Activated effector memory CD4-positive, alpha-beta T cell treated with anti-CD3 and anti-CD28 coated beads, Interleukin-2, amount 50 U/mL, for 16 hours (primary cell): ENCODE measurements at places on chromosomes 1 and 21.

- no peak for DNase-seq
Observed at GRCh38 chr1:158818560-158818959, 12.6 kb upstream of the MNDA start.

DNA sequence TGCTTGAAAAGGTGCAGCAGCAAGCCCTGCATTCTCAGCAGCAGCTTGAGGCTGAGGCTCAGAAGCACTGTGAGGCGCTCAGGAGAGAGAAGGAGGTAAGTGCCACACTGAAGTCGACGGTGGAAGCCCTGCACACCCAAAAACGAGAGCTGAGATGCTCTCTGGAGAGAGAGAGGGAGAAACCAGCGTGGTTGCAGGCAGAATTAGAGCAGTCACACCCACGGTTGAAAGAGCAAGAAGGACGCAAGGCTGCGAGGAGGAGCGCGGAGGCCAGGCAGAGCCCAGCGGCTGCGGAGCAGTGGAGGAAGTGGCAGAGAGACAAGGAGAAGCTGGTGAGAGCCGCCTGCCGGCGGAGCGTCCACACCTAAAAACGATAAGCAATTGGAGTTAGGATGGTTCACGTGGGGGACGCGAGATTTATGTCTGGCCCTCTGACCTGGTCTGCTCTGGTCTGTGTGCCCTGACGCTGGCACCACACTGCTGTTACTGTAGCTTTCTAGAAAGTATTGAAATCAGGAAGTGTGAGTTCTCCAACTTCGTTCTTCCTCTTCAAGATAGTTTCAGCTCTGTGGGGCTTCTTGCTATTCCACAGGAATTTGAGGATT is 26.7 kb upstream of the DIP2A start:
- DNase-seq = no peak

DNA sequence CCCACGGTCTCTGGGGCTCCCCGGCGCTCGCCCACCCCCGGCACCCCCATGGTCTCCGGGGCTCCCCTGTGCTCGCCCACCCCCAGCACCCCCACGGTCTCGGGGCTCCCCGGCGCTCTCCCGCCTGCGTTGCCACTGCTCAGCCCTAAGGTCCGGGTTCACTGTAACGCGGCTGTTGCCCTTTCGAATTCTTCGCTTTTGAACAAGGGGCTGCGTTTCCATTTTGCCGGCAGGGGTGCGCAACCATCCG is 5.2 kb upstream of the FTCD start:
- no peak for DNase-seq

- no peak for DNase-seq
Observed at GRCh38 chr21:38476385-38476784, 21.9 kb downstream of the ERG start.

DNA sequence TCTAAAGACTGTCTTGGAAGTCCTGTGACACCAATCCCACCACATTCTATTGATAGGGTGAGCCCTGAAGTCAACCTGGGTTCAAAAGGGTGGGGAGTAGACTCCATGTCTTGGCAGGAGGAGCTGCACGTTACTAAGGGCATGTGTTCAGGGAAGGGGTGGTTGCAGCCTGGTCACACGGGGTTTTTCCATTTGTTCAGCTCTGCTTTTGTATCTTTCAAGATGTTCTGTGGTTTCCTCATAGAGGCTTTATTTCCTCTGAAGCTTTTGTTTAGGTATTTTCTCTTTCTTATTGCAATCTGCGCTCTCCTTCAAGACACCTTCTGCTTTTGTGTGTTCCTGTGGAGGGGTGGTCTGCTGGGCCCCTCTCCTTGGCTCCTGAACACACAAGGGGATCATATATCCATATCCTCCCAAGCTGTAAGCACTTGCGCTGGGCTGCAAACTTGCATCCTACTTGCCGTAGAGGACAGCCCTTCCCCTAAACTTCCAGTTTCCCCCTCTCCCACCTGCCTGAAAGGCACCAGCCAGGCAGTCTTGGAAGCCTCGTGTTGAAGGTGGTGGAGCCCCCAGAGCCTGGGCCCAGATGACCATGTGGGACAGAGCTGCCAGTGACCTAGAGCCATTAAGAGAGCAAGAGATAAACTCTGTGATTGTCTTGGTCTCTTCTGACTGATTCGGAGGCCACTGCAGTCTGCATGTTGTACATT is 62.5 kb upstream of the TRAPPC10 start:
- no peak for DNase-seq

DNA sequence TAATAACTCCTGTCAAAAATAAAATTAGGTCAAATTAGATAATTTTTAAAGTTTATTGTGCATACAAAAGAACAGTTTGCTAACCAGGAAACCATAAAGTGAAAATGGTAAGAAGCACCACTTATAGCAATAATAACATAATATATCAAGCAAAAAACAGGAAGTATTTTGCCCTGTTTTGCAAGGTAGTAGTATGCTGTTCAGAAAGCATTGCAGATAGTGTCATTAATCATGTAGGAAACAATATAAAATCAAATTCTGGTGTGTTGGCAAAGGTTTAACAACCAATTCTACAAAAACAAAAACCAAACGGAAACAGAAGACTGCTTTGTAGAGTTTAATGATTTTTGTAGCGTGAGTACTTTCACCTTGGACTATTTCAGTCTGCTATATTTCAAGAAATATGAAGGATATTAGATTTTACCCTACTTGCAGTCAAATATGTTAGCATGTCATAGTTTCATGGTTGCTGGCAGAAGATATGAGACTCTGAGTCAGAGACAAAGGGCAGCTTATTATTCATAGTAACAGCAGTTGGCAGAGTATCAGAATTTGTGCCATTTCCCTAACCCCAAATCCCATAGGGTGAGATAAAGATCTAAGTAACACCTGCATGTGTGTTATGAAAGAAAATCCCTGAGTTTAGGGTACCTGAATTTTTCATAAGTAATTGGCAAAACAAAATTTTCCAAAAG is 729.0 kb upstream of the BRINP3 start:
- no peak for DNase-seq

GRCh38 chr1:19462781-19463503 is 22.4 kb downstream of the CAPZB start:
- peak; percentile 80 for DNase-seq

DNA sequence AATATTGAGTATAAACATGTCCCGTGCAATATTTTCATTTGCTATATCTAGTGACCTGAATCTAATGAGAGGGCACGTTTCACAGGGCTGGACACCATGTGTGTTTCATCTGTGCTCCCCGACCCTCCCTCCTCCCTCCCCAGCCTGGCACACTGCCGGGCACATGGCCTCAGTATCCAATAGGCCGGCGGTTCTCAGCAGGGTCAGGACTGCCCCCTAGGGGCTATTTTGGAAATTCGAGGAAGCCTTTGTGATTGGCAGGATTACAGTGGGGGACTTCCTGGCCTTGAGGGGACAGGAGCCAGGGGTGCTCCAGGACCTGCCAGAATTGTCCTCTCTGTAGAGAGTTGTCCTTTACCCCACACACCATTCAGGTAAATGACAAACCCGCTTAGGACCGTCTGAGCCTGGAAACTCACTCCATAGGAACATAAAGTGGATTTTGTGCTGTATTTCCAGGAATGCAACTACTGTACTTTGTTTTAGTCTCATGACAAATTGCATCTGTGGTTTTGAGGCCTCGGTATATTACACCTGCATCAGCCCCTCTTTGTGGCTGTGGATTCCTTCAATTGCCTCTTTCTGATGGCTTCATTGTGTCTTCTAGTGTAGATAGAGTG is 109.5 kb upstream of the SIM2 start:
- DNase-seq = no peak

- no peak for DNase-seq
Observed at GRCh38 chr1:21298981-21299391, 8.7 kb upstream of the ECE1 start.

DNA sequence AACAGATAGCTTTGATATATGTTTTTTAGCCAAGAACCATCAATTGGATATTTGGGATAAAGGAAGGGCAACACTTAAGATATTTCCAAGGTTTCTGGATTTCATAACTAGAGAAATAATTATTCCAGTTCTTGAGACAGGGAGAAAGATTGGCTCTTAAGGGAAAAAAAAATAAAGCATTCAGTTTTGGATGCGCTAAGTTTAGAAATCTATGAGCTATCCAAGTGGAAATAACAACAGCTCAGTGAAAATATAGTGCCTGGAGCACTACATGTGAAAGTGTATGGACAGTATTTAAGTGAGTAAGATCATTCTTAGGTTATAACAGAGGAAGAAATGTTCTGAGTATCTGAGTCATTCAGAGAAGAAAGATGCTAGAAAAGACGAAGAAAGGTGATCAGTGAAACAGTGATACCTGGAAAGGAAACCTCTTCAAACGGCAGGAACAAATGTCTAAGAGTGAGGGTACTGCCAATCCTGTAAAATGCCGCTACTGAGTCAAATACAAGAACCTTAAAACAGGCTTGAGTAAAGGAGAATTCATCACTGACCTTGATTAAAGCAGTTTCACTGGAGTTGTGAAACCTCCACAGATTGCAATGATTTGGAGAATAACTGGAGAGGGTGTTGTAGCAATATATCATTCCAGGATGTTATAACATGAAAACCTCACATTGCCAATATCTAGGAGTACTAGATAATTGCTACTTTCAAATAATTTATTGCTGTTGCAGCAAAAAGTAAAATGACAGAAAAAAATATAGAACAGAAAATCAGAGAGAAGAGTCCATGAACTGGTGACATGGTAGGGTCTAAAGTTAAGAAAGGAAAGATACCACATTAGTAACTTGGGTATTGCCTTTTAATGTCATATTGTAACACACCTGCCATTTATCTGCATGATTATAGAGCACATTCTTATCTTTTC is 482.1 kb upstream of the RGS18 start:
- no peak for DNase-seq

DNA sequence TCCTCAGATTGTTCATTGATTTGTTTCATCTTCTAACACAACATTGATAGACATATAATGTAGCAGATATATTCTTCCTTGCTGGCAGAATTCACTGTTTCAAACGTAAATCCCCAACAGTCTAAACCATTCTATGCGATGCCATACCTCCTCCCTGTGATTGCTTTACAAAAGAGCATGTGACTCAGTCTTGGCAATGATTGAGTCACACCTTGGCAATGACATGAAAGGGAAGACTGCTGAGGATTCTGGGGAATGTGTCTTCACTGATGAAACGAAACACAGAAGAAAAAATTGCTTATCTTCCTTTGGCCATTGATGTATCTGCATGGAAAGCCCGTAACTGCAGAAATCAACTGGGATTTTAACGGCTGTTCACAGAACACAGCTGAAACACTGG is 409.6 kb upstream of the ZRANB2 start:
- DNase-seq = no peak

DNA sequence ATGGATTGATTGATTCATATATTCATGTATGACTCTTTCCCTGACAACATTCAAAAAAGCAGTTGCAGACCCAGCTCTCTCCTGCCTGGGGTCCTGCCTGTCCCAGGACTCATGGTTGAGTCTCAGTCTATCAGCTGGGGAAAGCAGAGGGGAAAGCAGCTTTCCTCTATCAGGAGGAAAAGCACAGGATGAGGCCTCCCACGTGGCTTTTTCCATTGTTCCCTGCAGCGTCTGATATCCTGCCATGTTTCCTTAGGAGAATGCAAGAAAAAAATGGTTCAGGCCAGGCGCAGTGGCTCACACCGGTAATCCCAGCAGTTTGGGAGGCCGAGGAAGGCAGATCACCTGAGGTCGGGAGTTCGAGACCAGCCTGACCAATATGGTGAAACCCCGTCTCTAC is 133.0 kb upstream of the VAMP3 start:
- DNase-seq = no peak

DNA sequence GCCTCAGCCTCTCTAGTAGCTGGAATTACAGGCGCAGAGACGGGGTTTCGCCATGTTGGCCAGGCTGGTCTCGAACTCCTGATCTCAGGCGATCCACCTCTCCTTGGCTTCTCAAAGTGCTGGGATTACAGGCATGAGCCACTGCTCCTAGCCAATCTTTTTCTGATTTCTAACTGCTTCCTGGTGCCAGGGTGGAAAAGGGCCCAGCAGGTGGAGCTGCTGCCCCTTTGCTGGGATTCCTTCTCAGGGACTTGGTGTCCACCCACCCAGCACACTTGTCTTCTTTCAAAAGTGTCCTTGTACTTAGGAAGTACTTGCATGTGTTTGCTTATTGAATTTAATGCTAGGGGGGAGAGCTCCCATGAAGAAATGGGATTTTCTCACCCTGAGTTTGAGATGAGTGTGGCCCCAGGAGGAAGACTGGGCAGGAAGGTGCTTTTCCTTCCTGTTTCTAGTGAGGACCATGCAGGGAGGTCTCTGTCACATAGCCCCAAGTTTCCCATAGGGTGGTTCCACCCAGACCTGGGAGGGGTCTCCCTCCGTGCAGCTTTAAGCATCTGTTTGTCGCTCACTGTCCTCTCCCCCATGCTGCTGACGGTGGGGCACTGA is 14.2 kb downstream of the UTP11 start:
- DNase-seq = peak; percentile 84

DNA sequence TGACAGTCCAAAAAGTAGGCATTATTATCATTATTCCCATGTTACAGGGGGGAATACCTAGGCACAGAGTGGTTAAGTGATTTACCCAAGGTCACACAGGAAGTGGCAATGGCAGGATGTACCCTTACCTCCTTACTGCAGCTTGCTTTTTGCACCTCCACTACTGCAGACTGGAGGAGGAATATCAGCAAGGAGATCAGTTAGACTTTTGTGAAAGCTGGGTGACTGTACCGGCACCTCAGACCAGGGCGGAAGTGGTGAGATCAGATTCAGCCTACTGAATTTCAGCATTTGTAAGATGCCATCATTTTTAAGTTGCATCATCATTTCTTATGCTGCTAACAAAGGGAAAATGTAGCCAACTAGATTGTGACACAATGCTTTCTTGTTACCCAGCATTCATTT is 4.5 kb downstream of the ADARB1 start:
- DNase-seq = peak; percentile 89

GRCh38 chr1:63442141-63442475 is 74.7 kb downstream of the ALG6 start:
- no peak for DNase-seq

DNA sequence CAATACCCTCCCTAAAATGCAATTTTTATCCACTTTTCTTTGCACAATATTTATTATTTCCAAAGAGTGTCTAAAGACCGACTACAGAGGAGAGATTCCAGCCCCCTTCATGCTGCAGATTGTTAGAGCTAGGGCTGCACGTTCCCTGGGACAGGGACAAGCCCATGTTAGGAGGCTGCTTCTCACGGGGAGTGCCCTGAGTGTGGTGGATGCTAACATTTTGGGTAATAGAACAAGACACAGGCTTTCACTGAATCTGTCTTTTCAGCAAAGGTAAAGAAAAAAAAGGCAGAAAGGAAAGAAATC is 125.4 kb downstream of the RIPK4 start:
- no peak for DNase-seq
